ENCODE measurements at places on chromosomes 4 and X.

- DNase-seq: no peak
Measured at GRCh38 chrX:72110051-72110875, 21.5 kb downstream of the RTL5 start.

- DNase-seq: no peak
Measured at GRCh38 chrX:150489359-150490015, 78.9 kb upstream of the MTM1 start.

DNA sequence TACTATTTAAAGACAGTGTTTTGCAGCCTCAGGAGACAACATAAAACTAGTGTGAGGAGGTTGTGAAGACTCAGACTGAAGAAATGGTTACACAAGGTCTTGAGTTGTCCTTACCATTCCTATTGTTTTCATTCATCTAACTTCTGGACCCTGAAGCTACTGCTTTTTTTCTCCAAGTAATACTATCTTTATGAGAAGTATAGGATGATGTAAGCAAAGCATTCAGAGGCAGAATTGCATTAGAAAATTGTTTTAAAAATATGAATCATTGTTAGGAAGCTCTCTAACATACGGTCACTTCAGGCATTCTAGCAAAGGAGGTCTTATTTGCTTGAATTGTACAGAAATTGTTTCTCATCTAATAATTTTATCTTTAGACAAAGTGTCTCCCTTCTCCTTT, 357.8 kb downstream of the TLL1 start:
- no peak for DNase-seq

GRCh38 chr4:20504146-20504545, 196.1 kb upstream of the PACRGL start:
- DNase-seq: no peak

DNA sequence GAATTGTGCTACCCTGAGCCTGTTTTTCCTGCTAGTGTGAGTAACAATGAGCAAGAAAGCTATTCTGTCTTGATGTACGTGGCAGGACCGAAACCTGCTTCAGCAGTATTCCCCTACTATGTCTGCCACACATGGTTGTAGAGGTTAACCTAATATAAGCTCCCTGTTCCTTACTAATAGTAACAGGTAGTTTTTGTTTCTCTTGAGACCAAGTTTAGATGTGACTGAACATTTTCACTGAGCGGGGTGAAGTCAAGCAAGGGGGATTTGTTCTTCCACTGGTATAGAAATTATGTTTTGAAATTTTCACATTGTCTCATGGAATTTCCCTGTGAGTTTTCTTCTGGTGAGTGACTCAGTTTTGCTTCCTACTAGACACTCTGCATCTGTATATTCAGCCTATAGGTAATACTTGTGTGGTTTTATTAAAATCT, 37.3 kb downstream of the RRAGB start:
- DNase-seq: no peak

DNA sequence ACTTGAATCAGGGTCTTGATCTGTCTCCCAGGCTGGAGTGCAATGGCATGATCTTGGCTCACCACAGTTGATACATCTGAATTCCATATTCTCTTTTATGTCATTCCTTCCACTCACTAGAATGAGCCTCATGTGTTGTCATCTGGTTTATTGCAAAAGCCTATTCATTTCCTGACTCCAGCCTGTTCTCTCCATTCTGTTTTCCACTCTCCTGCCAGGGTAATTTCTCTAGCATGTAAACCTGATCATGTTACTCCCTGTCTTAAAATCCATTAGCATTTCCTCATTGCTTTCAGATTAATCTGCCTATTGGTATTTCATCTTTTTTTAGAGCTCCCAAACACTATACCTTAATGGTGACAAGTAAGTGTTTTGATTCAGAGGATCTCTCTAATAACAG, 4.3 kb upstream of the DDX60L start:
- no peak for DNase-seq

DNA sequence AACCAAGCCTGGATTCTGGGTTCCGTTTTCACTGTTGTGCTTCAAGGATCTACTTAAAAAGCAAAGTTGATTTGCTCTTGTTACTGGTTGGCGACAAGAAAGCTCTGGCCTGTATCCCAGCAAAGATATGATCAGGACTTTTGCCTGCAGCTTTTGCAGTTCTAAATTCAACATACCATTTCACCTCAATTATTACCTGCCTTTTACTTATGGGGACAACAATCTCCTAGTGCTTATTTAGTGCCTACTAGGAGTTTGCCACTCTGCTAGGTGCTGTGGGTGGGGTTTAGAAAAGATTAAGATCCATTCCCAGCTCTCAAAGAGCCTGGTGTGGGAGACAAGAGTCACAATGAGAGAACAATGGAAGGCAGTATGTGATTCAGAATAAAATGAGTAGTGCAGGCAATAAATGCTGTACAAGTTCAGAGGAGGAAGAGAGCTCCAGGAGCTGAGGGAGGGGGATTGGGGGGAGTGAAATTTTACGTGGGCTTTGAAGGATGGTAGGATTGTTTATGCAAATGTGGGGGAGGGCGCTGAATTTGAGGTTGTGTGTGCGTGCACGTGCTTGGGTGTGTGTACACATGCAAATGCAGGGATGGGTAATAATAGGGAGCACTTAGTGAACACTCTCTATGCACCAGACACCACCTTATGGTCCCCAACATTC, 5.0 kb upstream of the TMEM164 start:
- DNase-seq: no peak

DNA sequence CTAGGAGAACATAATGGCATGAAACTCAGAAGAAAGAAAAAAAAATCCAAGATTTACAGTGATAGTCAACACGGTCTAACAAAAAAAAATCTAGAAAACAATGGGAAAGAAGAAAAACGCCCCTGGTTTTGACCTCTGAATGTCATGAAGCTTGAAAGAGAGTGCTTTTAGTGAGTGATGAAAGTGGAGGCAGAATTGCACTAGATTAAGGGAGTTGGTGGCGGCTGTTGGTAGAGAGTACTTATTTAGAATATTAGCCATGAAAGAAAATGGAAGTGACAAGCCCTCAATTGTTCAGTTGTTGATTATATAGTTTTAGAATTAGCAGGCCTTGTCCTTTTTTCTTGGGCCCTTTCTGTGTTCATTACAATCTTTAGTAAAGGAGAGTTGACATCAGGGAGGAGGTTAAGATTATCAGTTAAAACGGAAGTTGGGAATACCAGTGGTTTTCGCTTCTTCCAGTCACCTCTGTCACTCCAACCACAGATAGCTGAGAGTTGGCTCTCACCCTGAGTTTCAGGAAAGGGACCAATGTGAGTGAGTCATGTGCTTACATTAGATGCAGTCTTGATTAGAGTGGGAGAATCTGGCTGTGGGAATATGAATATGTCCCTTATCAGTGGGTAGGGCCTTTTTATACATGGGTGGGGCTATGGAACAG, 29.7 kb downstream of the EREG start:
- no peak for DNase-seq

DNA sequence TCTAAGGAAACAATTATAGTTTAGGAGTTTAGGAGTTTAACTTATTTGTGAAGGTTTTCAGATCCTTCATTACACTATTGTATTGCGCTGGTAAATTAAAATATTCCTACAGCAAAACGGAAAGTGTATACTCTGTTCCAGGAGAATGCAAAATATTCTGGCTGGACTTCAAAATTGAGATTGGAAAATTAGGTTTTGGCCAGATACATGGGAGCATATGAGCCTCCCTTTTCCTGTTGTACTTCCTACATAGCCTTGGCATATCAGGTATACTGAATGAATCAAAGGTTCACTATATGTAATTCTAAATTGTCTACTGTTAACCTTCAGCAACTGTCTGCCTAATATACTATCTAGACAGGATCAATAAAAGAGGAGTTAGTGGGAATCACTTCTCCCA, 25.2 kb upstream of the GRIA2 start:
- no peak for DNase-seq

DNA sequence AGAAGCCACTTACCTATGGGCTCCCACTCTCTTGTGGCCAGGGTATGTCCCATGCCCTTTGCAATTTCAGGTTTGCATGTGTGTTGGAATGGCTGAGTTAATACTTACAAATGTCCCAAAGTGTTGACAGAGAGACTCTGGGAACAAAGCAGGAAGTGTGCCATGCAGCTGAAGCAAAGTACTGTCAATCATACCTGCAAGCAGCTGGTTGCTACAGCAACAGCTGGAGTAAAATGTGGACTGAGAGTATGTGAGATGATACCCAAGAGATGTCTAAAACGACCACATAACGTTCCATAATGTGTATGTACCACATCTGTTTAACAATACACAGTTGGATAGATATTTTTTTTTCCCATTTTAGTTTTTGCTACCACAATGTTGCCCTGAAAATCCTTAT, 82.8 kb upstream of the CAMK2D start:
- DNase-seq: no peak

DNA sequence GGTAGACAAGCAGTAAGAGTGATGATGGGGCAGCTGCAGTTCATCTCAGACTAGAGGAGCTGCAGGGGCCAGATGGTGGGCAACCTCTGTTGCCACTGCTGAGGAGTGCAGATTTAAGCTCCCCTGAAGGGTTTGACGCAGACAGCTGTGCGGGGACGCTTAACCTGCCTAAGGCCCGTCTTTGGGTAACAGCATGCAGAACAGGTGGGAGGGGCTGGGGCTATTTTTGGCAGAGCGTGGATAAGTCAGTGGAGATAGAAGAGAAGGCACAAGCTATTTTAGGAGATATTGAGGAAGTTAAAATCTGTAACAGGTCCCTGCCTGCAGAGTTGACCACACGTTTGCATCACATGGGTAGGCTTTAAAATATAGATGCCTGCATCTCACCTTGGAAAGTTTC, 10.5 kb downstream of the CD99 start:
- DNase-seq: no peak

DNA sequence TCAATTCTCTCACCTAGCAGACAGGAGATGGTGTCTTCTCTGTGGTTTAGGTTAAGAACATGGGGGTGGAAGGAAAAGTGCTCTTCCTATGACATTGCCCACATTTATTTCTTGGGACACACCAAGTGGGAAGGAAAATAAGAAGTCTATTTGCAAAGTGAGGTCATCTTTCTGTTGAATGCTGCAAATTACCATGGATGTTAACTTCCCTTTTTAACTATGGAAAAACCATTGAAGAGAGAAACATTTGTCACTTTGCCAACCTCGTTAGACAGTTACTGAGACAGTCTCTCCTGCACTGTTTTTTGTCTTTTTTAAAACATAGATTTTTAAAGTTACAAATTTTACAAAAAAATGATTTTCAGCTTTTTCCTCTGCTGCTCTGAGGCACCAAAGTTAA, 72.8 kb upstream of the BEND4 start:
- no peak for DNase-seq

GRCh38 chr4:87989765-87990164, 14.3 kb downstream of the SPP1 start:
- no peak for DNase-seq

- no peak for DNase-seq
Measured at GRCh38 chrX:23844502-23845138, 61.6 kb downstream of the SAT1 start.

DNA sequence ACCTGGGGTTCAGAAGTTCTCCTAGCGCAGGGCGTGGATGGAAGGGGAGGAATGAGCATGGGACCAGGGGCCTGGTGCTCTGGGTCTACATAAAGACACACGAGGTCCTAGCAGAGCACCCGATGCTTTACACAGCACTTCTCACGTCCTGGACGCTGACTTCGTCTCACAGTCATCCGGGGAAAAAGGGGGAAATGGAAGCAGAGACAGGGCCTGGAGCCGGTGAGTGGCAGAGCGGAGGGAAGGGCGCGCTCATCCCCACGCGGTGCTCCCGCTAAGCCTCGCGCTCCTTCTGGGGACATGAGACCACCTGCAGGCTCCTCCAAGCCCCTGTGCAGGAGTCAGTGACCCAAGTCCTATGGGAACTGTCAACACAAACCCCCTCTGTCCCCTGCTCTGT, 157.7 kb downstream of the AFAP1 start:
- no peak for DNase-seq

DNA sequence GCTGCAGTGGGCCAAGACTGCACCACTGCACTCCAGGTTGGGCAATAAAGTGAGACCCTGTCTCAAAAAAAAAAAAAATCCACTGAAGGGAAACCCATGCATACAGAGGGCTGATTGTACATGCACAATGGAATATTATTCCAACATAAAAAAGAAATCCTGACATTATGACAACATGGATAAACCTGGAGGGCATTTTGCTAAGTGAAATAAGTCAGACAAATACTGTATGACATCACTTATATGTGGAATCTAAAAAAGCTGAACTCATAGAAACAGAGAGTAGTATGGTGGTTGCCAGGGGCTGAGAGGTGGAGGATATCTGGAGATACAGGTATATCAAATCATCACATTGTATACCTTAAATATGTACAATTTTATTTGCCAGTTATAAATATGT, 102.2 kb downstream of the PPEF1 start:
- no peak for DNase-seq

- no peak for DNase-seq
Measured at GRCh38 chrX:116318672-116319071, 117.7 kb upstream of the SLC6A14 start.

GRCh38 chr4:136526517-136526916, 1005.8 kb downstream of the PCDH18 start:
- DNase-seq: no peak

GRCh38 chr4:53943345-53944085, 120.9 kb downstream of the CHIC2 start:
- no peak for DNase-seq

Measured in stimulated activated CD4-positive, alpha-beta T cell treated with anti-CD3 and anti-CD28 coated beads, TNF-alpha, amount 100 ng/mL, for 4 hours (primary cell).